ENCODE measurements at places on chromosomes 2 and 18. TPM values are rescaled to one million over a fixed set of nuclear protein-coding genes. Genes with fewer than 3 reads are reported as not detected.

Gene CHST10
- total RNA-seq = 1.6 TPM

Gene ALPP
- total RNA-seq = 0.16 TPM

Gene ITPRIPL1
- 15.5 TPM for total RNA-seq

Gene C2orf81
- 6.4 TPM for total RNA-seq

Gene ANTXR1
- total RNA-seq = not detected

Gene TUBA3E
- total RNA-seq = not detected

Gene IL18R1
- 28.3 TPM for total RNA-seq
